ENCODE measurements at places on chromosomes 1 and 21. TPM values are rescaled to one million over a fixed set of nuclear protein-coding genes. Genes with fewer than 3 reads are reported as not detected.

The CELA3A gene
- total RNA-seq = not detected

The MPL gene
- not detected for total RNA-seq

The FCAMR gene
- 2.2 TPM for total RNA-seq

The AMPD1 gene
- total RNA-seq = not detected

The BLACAT1 gene
- 1.2 TPM for total RNA-seq

The TMEM240 gene
- not detected for total RNA-seq

The DISP1 gene
- total RNA-seq = 13.5 TPM

Data from umbilical cord (tissue), 2 donors.